ENCODE measurements at places on chromosomes 6 and 20.

DNA sequence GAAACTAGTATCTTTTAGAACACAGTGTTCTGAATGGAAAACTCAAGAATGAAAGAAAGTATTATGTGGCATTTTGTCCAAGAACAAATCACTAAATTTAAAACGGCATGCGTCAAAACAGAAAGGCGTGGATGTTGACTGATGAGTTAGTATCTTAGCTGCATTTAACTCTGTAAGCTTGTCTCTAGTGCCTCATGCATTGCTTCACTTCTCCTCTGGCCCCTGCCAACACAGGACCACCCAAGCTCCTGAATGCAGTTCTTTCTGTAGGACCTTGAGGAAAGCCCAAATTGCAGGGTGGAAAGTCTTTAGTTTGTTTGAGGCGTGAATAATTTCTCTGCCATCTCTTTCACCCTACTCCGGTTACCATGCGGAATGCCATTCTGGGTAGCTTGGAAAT, 632.2 kb downstream of the COL12A1 start:
- DNase-seq: no peak

- DNase-seq: no peak
These were observed 144.2 kb downstream of the TTLL2 start for GRCh38 chr6:167469101-167469500.

DNA sequence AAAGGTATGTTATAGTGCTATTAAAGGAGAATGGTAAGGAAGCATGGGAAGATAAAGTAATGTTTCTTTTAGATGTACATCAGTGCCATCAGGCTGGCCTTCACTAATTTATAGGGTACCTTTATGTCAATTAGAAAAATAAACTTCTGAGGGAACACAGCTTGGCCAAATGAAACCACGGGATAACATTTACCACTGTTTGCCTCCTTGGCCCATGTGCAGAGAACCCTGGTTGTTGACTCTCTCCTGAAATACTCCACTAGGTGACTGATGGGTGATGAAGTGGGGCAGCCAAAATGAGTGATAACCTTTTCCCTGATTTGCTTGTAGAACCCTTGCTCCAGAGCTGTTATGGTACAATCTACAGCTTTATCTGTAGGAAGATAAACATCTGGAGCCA, 9.5 kb downstream of the TRIM38 start:
- DNase-seq: no peak

DNA sequence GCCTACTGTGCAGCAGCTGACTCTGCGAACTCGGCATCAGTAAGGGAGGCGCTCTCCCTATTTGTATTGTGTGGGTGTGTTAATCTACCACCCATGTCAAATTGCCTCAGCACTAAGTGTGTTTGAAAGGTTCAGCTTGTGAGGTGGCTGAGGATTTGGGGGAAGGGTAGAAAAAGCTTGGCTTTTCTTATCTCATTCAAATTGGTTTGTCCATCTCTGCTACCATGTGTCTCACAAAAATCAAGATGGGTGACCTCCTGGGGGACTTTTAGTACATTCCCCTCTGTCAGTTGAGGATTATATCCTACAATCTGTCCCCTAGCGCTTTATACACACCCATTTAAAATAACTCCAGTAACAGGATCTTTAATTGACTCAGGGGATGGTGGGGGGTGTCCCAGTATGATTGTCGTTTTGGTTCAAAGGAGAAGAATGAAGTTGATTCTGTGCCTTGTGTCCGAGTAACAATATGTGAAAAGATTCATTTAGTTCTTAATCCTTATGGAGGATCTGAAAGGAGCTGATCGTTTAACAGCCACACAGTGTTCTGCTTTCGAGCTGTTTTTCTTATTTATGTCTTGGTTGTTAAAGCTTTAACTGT, 609.6 kb downstream of the PKHD1 start:
- DNase-seq: no peak

DNA sequence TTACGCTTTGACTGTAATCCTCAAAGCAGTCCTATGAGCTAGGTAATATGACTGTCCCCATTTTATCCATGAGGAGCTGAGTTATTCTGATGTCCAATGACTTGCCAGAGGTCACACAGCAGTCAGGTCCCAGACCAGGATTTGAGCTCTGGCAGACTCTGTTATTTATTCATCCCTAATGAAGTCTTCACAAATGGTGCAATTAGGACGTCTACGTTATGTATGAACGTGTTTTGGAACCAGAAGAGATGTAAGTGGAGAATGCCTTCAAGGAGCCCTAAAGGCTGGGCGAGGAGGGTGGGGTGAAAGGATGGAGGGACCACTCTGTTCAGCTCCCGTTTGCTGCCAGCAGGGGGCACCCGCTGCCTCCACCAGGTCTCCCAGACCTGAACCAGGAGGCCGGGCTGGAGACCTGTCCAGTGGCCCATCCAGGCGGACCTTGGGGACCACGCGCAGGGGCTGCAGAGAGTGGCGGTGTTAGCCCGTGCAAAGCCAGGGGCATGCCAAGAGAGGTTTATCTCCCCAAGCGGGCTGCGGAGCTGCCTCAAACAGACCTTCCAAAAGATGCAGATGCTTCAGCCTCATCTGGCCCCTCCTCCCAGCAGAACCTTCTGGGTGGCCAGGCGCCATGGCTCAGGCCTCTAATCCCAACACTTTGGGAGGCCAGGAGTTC, 15.2 kb upstream of the ZNF335 start:
- DNase-seq: peak; percentile 72
